ENCODE measurements at places on chromosomes 2 and 18.
A peak's percentile ranks its signal among the peaks of the same experiment; 100 is the strongest.

DNA sequence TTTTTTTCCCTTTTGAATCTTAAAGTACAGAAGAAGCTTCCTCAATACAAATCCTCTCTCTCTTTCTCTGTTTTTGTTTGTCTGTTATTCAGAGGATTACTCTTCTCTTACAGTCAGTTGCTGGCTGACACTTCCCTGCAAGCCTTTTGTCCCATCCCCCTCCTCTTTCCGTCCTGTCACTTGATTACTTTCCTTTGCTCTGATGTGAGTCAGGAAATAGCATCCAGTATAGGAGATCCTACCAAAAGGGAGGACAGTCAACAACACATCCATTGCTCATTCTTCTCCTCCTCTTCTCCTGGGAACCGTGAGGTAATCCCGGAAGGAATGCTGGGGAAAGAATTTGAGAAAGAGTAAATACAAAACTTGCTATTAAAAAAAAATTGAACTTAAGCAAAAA, 79.3 kb upstream of the SCN7A start:
- DNase-seq, result no peak

GRCh38 chr2:212592695-212593094, 54.1 kb upstream of the ERBB4 start:
- DNase-seq, result no peak

- no peak for DNase-seq
These were observed 16.3 kb downstream of the SLC8A1 start for GRCh38 chr2:40435426-40436092.

DNA sequence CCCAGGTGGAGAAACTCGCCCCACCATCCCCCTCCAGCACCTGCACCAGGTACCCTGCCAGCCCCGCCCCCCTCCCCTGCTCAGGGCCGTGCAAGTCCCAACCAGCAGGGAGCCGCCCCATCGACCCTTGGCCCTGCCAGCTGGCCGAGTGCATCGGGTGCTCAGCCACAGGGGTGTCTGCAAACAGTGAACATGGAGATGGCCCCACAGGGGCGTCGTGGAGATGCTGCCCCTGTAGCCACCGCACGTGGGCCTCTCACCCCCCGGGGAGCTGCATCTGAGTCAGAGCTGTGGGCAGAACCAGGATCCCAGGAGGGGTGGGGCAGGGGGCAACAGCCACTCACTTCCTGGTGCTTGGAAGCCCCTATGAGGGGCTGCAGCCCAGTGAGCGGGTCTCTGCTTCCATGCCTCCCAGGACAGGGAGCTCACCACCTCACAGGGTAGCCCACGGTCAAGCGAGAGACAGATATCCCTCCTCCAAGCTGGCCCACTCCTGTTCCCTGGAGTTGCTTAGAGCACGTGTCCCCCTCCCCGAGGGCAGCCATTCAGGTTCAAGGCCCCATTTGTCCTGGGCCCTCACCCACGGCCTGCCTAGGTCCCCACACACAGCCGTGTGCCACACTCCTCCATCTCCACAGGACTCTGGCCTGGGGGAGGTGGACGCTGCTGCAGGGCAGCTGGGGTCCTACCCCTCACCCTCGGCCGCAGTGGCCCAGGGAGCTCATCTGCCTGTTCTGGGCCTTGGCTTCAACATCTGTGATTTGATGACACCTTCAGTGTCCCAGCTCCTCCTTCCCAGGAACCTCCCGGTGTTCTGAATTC, 1.1 kb upstream of the MAB21L4 start:
- DNase-seq, result no peak

GRCh38 chr18:59623456-59624368, 73.5 kb downstream of the CCBE1 start:
- DNase-seq, result no peak

DNA sequence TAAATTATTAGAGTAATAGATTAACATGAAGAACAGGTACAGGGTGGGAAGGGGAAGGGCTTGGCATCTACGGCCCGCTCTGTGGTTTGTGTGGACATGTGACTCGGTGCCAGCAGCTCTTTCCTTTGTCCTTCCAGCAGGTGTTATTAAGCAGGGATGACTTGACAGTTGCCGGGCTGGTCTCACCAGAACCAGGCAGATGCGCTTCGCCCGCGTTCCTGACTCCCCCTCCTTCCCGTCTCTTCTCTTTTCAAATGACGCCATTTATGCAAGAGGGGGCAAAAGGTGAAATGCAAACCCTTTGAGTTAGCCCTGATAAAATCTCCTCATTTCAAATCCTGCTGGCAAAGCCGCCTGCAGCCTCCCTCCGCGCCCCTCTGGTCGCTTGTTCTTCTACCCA, 38.9 kb upstream of the MGAT4A start:
- DNase-seq, result no peak

GRCh38 chr18:6401687-6402086, 13.0 kb downstream of the L3MBTL4 start:
- no peak for DNase-seq

DNA sequence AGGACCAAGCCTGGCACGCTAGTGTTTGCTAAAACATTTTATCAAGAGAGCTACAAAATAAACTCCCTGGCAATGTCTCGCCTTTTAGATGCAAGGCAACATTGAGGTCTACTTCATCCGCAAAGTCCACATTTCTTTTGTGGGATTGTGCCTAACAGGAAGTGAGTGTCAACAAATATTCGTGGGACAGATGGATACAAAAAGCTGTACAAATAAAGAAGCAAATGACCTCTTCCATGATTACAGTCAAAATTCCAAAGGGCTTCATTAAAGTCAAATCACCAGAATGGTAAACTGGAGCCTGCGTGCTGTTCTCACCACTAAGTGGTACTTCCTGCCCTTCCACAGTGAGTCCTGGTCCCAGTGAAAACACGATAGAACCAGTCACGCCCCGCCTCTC, 40.4 kb downstream of the L3MBTL4 start:
- DNase-seq, result no peak

- no peak for DNase-seq
These were observed 45.9 kb upstream of the NCK2 start for GRCh38 chr2:105698820-105699219.

DNA sequence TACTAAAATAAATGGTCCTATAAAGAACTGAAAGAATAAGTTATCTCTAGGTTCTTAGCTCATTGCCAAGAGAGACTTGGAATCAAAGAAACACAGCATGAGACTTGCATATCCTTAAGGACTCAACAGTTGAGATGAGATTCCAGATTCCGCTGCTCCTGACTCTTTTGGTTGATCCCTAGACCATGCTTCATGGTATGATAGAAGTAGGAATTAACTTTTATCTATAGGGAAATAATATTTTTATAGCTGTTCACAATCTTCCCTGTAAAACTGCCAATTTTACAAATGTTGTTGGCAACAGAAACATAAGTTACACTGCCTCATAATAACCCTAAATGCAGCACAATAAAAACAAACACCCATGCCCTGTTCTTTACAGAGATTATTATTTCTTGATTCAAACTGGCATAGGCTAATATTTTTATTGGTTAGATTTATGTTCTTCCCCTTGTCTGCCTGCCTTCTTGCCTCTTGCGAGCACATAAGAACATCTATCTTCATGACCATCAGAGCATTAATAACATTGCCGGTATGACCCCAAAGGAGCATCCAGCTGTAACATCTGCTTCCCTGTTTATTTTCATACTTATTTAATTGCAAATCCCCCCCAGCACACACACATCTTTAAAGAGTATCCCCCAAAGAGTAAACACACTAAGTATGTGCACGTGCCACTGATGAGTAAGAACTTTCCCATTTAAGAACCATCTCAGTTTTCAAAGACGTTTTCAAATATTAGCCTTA, 735.7 kb upstream of the SLC8A1 start:
- DNase-seq, result no peak

DNA sequence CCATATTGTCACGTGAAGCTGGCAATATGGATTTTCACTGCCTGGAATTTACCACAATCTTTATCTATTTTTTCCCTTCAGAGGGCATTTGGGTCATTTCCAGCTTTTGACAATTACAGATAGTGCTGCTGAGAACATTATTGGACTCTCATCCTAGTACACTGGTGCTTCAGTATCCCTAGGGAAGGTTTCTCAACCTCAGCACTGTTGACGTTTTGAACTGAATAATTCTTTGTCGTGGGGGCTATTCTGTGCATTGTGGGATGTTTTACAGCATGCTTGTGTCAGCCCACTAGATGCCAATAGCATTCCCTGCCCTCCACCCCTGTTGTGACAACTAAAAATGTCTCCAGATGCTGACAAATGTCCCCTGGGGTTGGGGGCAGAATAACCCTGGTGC, 185.7 kb downstream of the TPGS2 start:
- no peak for DNase-seq

DNA sequence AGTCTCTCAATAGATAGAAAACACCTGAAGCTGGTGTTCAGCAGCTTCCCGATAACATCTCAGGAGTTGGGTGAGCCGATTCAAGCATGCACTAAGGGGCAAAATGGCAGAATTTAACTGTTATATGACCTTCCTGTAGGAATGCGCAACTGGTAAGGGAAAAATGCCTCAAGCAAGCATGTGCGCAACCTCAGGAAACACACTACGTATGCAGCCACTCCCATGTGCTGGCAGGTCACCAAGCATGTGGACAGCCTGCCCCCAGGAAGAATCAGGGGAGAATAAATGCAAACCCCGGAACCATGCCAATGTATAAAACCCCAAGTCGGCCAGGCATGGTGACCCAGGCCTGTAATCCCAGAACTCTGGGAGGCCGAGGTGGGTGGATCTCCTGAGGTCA, 645.6 kb downstream of the NYAP2 start:
- DNase-seq, result no peak

DNA sequence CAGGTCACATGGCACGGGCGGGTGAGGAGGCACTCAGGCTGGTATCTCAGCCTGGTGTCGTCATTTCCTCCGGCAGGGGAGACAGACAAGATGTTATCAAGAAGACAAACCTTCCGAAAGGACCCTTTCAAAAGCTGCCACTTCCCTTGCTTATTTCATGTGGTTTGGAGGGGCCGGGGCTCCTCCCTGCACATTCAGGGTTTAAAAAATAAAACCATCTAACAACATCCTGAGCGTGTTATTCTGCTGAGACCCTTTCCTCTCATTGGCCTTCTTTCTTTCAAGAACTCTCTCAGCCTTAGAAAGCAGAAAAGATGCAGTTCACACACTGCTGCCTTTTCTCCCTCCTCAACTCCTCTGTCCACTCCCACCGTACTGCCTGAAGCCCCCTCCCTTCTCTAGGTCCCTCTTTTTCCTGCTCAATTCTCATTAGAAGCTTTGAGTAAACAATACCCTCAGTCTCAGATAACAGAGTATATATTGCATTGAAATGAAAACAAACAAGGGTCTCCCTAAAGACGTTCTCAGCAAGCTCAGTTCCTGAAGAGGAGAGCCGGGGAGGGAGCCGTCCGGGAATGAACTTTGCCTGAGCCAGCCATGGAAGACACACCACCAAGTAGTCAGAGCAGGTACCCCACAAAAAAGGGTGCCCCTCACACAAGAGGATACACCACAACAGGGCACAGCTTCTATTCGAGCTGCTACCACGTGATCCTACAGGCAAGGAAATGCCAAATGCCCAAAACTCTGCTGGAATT, 9.7 kb downstream of the SMAD7 start:
- DNase-seq, result peak; percentile 71

DNA sequence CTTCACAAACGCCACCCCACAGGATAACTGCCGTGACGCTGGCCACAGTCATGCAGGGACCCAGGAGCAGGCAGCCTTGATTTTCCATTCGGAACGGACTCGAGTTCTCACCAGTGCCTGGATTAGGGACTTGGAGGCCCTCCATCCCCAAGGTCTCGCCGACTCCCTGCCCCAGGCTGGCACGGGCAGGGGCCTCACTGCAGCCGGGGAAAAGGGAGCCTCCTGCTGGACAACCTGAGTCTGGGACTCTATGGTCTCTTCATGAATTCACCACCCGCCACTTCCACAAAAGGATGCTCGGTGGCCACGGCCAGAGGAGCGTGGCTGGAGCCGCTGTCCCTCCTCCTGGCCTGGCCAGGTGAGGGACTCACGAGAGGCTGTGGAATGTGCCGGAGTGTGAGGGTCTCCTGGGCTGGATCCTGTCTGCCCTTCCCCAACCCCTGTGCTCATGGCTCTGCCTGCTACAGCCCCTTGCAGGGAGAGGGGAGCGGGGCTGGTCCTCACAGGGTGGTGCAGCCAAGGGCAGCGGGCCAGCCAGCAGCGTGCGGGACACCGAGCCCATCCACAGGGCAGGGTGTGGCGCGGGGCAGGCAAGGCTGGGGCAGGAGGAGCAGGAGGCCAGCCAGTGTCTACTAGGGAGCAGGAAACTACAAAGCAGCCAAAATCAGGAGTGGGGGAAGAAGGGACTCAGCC, 42.3 kb downstream of the AQP12A start:
- DNase-seq, result no peak

GRCh38 chr2:176122052-176122682, 352 bp upstream of the HOXD9 start:
- no peak for DNase-seq

GRCh38 chr18:25223211-25223610, 128.8 kb downstream of the ZNF521 start:
- DNase-seq, result no peak

DNA sequence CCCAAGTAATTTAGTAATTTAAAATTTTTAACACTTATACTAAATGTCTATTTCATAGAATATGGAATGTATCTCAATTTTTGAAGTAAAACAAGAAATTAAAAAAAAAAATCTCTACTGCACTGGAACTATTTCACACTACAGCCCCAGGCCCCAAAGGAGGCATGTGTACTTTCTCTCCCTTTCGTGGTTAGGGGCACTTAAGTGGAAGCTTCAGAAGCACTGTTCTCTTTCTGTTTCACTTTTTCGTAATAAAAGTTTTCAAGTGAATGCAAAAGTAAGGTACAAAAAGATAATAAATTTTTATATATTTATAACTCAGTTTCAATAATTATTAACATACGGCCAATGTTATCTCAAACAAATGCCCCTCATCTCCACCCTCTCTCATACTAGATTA, 123.8 kb upstream of the STON1 start:
- DNase-seq, result no peak

- no peak for DNase-seq
These were observed 3.4 kb downstream of the MBP start for GRCh38 chr18:77129150-77129551.

DNA sequence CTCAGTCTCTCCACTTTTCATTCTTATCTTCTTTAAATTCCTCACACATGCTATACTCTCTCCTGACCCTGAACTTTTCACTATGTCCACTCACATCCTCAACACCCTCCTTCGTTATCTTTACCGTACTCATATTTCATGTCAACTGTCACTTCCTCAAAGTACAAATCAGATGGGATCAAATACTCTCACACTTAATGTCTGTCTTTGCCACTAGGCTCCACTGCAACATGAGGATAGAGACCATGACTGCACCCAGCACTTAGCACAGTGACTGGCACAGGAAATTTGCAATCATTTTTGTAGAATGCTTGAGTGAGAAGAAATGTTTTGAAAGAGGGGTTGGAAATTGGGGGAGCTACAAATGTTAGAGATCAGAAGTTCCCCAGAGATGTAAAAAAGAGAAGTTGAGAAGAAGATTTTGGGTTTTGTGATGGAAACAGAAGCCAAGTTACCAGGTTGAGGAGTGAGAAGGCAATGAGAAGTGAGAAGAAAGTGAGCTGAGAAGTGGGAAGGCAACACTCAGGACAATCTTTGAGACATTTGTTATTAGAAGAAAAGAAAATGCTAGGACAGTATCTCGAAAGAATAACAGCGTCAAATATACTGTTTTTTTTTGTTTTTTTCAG, 87.0 kb downstream of the CCDC141 start:
- no peak for DNase-seq

GRCh38 chr18:9322744-9323143, 11.8 kb upstream of the TWSG1 start:
- DNase-seq, result no peak

- no peak for DNase-seq
These were observed 101.2 kb downstream of the KCTD18 start for GRCh38 chr2:200408428-200409316.

GRCh38 chr2:135424849-135425248, 106.2 kb downstream of the ZRANB3 start:
- DNase-seq, result no peak

Measured in activated CD4-positive, CD25-positive, alpha-beta regulatory T cell treated with anti-CD3 and anti-CD28 coated beads, Interleukin-2, amount 50 U/mL, for 16 hours (primary cell).